ENCODE measurements at places on chromosomes 3 and 15.

DNA sequence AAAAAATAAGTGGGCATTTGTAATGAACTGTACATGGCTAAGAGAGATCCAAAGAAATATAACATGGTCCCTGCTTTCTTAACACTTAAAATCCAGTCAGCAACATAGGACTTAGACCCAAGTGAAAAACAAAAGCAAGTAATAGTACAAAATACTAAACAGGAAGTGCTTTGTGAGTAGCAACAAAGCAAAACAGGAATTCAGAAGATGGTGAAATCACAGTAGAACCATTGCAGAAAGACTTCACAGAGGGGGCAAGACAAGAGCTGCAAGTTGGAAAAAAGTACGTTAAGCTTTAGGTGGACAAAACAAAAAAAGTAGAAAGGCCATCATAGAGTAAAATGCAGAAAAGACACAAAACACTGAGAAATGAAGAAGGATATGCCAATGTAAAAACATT, 116.0 kb downstream of the TBC1D5 start:
- DNase-seq, result no peak

DNA sequence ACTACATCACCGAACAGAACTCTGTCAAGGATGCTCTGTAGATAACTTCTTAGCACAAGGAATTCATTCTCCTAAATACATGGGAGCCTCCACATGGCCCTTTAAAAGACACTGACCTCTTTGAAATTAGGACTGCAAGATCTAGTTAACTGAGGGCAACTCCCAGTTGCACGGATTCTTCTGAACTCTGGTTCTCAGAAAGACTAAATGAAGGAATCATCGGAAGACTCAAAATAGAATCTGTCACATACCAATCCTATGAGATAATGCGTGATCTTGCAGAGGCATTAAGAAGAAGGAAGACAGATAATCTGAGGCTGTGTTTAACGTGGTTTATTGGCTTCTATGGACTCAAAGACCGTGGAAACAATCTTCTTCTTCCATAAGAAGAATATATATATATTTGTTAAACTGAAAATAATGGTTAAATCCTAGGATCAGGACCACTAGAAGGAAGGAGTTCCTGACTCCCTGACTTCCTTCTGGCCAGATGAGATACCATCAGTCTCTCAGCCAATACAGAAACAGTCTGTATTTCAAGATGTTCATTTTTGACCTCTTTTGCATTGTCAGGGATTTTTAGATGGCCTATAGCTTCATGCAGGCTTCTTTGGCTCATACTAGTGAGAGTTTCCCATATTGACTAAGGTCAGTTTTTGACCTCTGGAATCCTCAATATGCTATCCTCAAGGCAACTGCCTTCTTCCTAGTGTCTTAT, 33.9 kb upstream of the TBC1D23 start:
- peak; percentile 77 for DNase-seq

DNA sequence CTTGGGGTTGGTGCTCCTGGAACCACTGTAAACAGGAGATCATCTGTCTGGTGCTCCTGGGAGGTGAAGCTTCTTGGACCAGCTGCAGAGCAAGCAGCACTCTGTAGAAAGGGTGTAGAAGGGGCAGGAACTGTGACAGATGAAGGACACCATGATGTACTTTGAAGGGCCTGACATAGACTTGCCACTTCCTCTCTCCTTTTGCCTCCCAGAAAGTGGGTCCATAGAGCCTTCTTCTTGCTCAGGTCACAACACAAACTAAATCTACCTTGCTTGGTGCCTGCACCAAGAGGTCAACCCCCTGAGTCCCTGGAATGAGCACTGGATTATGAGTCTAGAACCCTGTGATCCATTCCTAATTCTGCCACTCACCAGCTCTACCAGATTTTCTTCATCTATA, 176.1 kb upstream of the HES1 start:
- no peak for DNase-seq

- peak; percentile 24 for DNase-seq
Measured at GRCh38 chr15:60385620-60386552, 11.9 kb downstream of the ANXA2 start.

DNA sequence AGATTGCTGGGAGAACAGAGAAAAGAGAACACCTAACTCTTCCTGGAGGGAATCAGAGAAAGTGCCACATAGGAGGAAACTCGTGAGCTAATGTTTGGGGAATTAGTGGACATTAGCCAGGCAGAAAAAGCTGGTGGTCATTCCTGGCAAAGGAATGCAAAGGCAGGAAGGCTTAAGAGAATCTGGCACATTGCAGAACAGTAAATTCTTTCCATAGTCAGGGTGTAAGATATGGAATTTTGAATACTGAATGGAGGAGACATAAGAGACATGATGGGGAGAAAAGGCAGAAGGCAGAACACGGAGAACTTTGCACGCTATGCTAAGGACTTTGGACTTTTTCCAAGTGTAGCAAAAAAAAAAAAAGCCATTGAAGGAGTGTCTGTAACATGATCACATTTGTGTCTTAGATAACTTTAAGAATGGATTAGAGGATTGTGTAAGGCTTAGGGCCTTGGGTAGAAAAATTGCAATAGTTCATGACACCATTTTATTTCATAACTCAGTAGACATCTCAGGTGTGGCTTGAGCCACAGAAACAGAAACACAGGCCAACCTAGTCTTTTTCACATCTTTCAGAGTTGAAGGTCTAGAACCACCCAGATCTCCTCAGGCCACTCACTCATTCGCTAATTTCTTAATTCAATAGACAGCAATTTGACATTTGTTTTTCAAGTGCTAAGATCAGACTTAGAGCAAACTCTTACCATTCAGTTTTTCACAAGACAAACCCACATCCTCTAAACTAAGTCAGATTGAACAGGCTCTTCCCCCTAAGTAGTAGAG, 31.2 kb upstream of the CCDC80 start:
- DNase-seq, result peak; percentile 99
